PC-3 (cell line): ENCODE measurements at places on chromosomes 3 and 15. TPM values are rescaled to one million over a fixed set of nuclear protein-coding genes. Genes with fewer than 3 reads are reported as not detected.

DNA sequence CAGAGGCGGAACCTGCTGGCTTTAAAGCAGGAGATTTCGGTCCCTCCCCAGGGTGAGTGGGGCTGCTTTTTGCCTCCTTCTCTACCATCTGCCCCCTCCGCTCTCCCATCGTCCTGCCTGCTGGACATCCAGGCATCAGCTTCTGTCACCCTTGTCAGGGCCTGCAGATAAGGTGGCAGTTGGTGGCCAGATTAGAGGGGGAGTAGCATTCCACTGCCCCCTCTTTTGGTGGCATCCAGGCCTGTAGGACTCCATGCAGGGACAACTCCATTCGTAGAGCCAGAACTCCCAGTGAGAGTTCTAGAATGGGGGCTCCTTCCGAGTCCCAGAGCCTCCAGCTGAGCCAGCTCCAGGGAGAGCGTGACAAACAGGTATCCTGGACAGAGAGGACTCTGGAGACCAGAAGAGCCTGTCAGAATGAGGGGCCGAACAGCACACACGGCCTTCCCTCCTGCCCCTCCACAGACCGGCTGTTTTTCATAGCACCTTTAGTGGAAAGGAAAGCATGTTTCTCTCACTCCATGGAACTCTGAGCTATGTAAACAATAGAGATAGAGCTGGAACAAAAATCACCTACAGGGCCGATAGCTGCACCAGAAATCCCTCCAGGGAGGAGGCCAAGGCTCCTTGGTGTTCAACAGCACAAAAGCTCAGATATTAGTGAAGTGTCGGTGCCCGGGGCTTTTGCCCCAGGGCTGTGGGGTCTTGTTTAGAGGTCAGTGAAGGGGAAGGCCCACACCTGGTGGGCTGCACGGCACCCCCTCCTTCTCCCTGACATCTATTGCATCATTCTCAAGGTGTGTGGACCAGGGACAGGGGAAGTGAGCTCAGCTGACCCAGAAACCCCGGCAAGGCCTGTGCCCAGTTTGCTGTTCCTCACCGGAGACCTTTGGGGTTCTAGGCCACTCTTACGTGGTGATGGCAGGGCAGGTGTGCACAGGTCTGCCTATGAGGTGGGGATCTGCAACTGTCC is 34.2 kb downstream of the MAGEF1 start:
- no peak for DNase-seq

The RLBP1 gene
- not detected in 2 replicates for total RNA-seq

GRCh38 chr15:32646291-32646690 is 4.8 kb downstream of the SCG5 start:
- no peak for DNase-seq

GRCh38 chr3:177134816-177135210 is 62.5 kb downstream of the TBL1XR1 start:
- no peak for DNase-seq

DNA sequence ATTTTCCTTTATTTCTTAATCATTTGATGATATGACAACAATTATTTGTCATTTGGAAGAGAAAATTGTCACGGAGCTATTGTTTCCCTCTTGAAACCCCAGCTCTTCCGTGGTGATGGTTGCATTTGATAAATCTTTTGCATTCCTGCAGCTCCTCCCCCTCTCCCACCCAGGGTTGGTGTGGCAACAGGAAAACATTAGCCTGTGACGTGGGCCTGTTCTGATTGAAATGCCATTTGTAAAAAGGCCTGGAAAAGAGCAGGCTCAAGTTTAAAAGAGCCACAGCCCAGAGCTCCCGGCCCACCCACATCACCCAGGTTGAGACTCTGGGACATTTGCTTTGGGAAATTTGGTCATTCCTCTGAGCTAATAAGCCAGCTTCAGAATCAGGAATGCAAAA is 282.5 kb downstream of the RPLP1 start:
- DNase-seq = no peak

DNA sequence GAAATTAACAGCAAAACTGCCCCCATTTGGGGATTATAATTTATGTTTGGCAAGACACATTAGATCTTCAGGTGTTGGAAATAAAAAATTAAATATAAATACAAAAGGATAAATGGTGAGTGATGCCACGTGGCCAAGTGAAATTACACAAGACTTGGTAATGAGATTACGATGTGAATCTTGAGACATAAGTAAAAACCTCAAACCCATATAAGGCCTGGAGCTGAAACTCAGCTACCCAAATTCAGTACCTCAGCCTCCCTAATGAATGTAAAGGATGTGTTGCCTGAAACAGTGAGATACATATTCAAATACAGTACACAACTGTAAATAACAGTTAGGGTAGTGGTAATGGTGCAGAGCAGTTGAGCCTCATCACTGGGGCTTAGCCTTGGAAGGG is 1146.6 kb downstream of the OTOL1 start:
- no peak for DNase-seq
